ENCODE measurements at places on chromosomes 16 and 17.

GRCh38 chr17:4978726-4979125, 8.7 kb downstream of the CAMTA2 start:
- DNase-seq: no peak

DNA sequence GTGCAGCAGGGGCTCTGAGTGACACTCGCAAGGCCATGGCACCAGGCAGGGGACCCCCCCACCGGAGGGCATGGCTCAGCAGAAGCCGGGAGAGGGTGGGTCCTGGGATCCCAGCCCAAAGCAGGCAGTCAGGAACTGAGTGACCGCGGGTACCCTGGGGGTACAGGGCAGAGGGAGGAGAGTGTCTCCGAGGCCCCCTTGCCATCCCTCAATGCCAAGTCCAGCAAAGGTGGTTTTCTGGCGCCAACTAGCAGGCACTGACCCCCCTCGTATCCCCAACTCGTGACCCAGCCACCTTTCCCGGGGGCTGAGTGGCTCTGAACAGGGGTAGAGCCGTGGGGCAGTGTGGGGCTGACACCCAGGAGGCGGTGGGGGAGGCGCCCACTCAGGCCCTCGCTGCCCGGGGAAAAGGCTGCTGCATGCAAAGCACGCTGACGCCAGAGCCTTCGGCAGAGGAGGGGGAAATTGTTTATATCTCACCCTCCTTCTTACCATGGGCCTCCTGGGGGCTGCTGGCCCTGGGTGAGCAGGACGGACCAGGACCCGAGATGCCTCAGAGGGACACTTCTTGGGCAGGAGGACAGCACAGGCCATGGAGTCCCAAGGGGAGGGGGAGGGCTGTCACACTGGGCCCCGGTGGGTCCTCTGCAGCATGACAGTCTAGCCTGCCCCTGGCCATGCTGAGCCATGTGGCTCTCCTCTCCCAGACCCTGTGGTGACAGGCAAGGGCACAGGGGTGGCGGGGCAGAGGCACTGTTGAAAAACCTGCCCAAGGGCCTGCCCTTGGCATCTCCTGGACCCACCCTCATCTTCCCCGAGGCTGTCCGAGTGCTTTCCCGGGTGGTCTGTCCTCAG, 14.6 kb upstream of the ENPP7 start:
- no peak for DNase-seq

GRCh38 chr16:87295259-87295658, 21.9 kb downstream of the C16orf95 start:
- DNase-seq: no peak

- no peak for DNase-seq
Observed at GRCh38 chr17:79054200-79054960, 20.2 kb upstream of the ENGASE start.

GRCh38 chr17:58352596-58353388, 791 bp upstream of the SUPT4H1 start:
- peak; percentile 34 for DNase-seq

DNA sequence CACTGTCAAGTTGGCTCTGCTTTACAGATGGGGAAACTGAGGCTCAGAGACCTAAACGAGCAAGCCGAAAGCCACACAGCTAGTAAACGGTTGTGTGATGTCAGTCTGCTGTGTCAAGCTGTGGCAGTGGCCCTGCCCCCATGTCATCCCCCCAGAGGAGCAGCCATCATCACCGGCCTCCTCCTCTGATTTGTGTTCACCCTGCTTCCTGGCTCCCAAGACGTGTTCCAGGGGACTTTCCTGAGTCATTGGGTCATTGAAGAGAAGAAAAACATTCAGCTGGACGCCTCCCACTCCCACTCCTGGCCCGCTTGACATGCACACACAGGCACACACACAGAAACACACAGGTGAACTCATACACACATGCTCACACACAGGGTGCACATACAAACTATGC, 54.0 kb upstream of the CIBAR2 start:
- no peak for DNase-seq

DNA sequence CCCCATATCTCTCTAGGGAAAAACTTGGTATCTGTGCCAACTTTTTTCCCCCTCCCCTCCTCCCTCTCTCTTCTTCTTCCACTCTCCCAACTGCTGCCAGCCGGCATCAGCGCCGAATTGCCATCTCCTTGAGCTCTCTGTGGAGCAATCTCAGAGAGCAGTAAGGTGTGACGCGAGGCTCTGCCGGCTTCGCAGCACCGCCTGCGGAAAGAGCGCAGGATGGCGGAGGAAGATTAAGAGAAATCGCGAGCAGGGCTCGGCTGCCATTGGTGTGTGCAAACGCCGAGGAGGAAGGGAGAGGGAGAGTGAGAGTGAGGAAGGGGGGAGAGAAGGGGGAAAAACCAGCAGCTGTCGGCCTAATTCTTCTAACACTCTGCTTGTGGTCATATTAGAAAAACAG, 44.2 kb downstream of the NEUROD2 start:
- DNase-seq: no peak

- DNase-seq: no peak
Observed at GRCh38 chr17:15662681-15663080, 21.4 kb downstream of the TRIM16 start.

DNA sequence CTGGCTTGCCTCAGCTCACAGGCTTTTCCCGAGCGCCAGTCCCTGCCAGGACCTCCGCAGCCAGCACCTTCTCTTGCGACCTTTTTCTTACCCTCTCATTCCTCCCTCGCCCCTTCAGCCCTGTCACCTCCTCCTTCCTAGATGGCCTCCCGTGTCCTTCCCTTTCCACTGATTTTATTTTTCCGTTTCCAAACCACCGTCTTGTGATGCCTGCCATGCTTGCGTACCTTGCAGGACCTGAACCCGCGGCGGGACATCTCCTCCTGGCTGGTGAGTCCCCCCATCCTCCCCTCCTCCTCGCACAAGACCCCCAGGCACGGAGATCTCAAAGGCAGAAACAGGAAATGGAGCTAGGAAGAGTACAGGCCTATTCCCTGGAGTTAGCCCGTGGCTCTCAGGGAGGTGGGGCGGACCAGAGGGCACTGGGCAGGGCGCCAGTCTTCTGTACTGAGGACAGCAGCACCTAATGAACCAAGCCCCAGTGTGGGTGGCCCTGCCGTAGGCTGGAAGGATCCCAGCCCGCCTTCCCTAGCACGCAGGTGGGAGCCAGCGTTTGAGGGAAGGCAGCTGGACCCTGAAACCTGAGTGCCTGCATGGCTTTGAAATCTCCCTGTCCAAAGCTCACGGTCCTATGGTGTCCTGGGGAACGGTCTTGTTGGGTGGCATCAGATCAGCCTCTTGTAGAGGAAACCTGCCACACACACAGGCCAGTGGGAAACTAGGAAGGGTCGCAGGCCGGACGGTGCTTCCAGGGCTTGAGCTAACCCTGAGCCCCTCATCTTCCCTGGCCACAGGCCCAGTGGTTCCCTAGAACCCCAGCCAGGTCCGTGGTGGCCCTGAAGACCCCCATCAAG, 612 bp downstream of the CISD3 start:
- no peak for DNase-seq

GRCh38 chr17:17179371-17179827, 26.7 kb downstream of the PLD6 start:
- peak; percentile 17 for DNase-seq

- no peak for DNase-seq
Observed at GRCh38 chr17:1617620-1618174, 10.9 kb downstream of the SLC43A2 start.

- DNase-seq: no peak
Observed at GRCh38 chr17:75352079-75352569, 53.4 kb downstream of the GRB2 start.

DNA sequence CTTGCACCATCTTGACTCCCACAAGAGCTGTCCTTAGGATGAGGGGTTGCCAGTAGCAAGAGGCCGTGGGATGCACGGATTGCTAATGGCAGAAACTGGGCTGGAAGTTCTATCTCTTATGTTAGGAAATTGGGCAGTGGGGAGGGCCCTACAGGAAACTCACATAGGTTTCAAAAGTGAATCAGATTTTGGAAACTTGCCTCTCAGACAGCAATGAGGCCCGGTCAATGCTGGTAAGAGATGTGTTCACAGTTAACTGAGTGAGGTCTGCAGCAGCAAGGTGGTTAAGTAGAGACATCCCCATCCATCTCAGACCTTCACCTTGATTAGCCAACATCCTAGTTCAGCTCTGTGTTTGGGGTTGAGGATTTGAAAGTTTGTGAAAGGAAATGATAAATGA, 164.7 kb downstream of the ABCA8 start:
- DNase-seq: no peak

GRCh38 chr17:50585346-50585745, 24.8 kb downstream of the CACNA1G start:
- no peak for DNase-seq

GRCh38 chr16:73311857-73312723, 264.2 kb upstream of the ZFHX3 start:
- DNase-seq: no peak

- DNase-seq: no peak
Observed at GRCh38 chr17:77571155-77571981, 387.1 kb upstream of the TNRC6C start.

GRCh38 chr16:54926166-54926838, 4.4 kb upstream of the IRX5 start:
- DNase-seq: no peak

GRCh38 chr17:79745641-79746105, 14.9 kb downstream of the ENPP7 start:
- no peak for DNase-seq

GRCh38 chr16:81883235-81883634, 104.1 kb downstream of the PLCG2 start:
- DNase-seq: no peak

DNA sequence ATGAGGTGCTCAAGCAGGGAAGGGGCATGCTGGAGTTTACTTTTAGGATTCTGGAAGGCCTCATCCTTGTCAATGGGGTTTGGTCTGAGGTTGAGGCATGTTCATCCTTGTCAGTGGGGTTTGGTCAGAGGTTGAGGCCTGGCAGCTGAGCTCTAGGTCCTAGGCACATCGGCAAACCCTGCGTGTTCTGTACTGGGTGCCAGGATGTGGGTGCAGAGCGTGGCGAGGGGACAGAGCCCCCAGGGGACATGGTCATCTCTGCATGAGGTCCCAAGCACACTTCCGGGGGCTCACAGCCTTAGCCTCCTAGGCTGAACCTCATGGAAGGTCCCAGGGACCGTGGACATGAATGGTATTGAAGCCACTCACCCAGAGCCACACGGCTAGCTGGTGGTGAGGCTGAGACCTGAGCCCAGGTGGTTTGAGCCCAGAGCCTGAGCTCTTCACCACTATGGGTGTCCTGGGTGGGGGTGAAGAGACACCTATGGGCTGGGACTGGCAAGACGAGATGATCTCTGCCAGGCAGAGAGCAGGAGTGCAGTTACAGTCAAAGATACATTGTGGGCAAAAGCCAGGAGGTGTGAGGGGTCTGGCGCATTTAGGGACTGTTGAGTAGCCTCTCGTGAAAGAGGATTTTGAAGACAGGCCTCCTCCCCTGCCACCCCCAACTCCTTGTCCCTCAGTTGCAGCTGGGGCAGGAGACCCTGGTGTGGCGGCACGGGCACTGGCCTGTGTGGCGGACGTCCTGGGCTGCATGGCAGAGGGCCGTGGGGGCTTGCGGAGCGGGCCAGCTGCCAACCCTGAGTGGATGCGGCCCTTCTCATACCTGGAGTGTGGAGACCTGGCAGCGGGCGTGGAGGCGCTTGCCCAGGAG, 19.3 kb downstream of the FCSK start:
- no peak for DNase-seq

- peak; percentile 66 for DNase-seq
Observed at GRCh38 chr17:60077672-60078519, 825 bp downstream of the HEATR6 start.

GRCh38 chr16:70151941-70152509, 21.6 kb upstream of the CLEC18C start:
- DNase-seq: no peak

DNA sequence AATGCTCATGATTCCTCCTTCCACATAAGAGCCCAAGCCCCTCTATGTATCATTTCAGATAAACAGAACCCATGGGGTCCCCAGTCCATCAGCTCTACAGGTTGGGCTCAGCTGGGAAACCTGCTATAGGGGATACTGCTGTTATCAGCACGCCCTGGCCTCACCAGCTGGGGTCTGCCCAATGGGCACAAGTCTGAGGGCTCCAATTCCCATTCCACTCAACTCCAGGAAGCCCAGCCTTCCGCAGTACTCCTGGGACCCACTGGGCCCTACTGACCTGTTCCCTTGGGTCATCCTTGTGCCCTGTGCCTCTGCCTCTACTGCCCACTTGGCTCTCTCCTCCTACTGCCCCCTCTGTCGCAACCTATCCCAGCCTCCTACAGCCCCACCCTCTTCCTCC, 16.2 kb upstream of the XYLT2 start:
- DNase-seq: no peak

GRCh38 chr16:80932708-80933095, 74.0 kb downstream of the CMC2 start:
- DNase-seq: no peak

GRCh38 chr17:2060681-2061440, 6.0 kb downstream of the HIC1 start:
- DNase-seq: no peak

DNA sequence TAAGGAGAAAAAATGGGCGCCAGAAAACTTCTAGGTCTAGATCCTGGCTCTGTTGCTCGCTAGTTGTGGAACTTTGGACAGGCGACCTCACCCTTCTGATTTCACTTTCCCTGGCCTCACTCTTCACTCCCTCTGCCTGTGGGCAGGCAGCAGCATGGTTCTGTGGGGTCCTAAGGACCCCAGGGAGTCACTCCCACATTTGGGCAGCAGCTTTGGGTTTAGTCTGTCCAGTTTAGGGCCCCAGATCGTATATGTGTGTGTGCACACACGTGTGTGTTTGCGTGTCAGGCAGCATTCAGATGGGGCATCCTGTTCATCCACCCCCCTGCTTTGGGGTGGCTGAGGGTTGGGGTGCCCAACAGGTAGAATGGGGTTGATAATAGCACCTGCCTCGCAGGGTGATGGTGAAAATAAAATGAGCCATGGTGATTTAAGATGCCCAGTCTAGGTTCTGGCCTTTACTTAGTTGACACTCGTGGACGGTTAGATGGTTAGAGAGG, 102.2 kb downstream of the RAB11FIP4 start:
- no peak for DNase-seq

- DNase-seq: no peak
Observed at GRCh38 chr17:31248986-31249834, 47.8 kb downstream of the OMG start.

DNA sequence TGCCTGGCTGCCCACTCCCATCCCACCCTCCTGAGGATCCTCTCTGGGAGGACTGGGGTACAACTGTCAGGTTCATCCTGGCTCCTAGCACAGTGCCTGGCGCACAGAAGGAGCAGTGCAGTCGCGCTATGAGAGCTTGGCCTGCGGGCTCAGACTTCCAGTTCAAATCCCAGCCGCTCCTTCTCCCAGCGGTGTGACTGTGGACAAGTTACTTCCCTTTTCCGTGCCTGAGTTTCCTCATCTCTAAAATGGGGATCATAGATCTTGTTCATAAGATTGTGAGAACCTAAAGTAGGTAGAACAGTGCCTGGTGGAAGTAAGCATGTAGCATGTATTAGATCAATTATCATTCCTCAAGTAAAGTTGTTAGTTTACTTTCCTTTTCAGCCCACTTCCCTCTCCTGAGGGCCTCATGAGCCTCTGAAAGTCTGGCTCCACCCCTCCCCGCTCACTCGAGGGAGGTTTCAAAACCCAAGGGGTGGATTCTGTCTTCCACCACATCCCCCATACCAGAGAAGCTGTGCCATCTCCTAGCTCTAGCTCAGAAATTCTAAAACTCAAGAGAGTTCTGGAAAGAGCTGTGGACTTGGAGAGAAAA, 19.9 kb upstream of the COL1A1 start:
- no peak for DNase-seq

GRCh38 chr17:48819466-48819865, 2.4 kb upstream of the TTLL6 start:
- DNase-seq: no peak

Data from activated CD4-positive, alpha-beta T cell treated with anti-CD3 and anti-CD28 coated beads, Interleukin-2, amount 50 U/mL, for 48 hours (primary cell).